T-helper 17 cell (primary cell): ENCODE measurements at places on chromosomes 1 and 21.
A peak's percentile ranks its signal among the peaks of the same experiment; 100 is the strongest.

GRCh38 chr21:17585875-17586450, 26.7 kb downstream of the BTG3 start:
- DNase-seq: peak; percentile 7

GRCh38 chr1:211548321-211549091, 30.5 kb downstream of the SLC30A1 start:
- no peak for DNase-seq

GRCh38 chr1:233326319-233326718, 1.2 kb upstream of the MAP3K21 start:
- DNase-seq: no peak

DNA sequence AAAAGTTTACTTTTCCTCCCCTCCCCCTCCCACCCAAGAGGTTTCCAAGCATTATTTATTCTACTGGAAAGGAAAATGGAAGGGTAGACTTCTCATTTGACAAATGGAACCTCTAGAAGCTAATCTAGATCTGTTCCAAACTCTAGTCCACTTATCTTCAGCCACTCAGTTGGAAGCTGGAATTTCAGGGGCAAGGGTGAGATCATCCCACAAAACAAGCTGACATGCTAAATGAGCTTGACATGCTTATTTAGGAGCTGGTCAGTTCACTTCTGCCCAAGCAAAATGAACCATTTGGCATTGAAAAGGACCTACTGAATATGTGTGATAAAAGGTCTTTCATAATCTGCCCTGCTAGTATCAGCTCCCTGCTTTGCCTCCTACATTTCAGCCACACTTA, 5.0 kb downstream of the LRRC41 start:
- no peak for DNase-seq

DNA sequence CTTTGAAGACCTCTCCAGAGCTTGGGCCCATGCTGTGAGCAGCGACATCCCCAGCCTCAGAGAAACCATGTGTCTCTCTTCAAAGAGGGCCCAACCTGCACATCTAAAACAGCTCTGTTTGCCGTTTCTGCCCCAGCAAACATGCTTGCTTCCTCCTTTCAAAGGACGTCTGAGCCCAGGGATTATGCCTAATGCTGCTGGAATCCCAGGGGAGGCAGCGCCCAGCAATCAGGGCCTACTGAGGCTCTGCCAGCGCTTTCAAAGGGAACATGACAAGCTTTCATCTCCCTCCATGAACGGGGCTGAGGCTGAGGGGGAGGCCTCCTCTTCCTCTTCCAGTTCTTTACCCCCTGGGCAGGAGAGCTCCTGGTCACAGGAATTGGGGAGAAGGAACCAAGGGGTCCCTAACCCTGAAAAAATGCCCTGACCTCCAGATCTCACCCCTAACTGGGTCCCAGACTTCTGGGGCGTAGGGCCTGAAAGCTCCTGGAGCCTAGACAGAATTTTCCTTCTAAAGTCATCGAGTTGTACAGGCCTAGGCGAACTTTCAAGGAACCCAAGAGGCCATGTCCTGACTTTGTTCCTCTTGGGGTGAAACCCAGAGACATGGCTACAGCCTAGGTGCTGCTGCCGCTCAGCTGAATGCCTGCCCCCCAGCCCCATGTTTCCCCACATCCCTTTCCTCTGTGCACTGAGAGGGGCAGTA, 13.4 kb upstream of the ASCL5 start:
- no peak for DNase-seq

- DNase-seq: no peak
These were observed 27.6 kb upstream of the B3GALT2 start for GRCh38 chr1:193213998-193214397.

- DNase-seq: no peak
These were observed 18.8 kb downstream of the LRRC52 start for GRCh38 chr1:165562571-165562970.

GRCh38 chr1:43878440-43878839, 55.2 kb upstream of the ARTN start:
- DNase-seq: no peak

DNA sequence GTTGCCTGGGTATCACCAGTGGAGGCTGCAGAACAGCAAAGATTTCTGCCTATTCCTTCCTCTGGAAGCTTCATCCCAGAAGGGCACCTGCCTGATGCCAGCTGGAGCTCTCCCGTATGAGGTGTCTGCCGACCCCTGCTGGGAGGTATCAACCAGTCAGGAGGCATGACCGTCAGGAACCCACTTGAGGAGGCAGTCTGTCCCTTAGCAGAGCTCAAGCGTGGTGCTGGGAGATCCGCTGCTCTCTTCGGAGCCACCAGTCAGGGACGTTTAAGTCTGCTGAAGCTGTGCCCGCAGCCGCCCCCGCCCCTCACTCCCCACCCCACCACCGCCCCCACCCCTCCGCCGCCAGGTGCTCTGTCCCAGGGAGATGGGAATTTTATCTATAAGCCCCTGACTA, 23.1 kb upstream of the HFM1 start:
- DNase-seq: no peak

- DNase-seq: no peak
These were observed 40.9 kb downstream of the ATP6V1G3 start for GRCh38 chr1:198499588-198499987.

GRCh38 chr1:56115701-56116100, 463.7 kb downstream of the PLPP3 start:
- DNase-seq: no peak

DNA sequence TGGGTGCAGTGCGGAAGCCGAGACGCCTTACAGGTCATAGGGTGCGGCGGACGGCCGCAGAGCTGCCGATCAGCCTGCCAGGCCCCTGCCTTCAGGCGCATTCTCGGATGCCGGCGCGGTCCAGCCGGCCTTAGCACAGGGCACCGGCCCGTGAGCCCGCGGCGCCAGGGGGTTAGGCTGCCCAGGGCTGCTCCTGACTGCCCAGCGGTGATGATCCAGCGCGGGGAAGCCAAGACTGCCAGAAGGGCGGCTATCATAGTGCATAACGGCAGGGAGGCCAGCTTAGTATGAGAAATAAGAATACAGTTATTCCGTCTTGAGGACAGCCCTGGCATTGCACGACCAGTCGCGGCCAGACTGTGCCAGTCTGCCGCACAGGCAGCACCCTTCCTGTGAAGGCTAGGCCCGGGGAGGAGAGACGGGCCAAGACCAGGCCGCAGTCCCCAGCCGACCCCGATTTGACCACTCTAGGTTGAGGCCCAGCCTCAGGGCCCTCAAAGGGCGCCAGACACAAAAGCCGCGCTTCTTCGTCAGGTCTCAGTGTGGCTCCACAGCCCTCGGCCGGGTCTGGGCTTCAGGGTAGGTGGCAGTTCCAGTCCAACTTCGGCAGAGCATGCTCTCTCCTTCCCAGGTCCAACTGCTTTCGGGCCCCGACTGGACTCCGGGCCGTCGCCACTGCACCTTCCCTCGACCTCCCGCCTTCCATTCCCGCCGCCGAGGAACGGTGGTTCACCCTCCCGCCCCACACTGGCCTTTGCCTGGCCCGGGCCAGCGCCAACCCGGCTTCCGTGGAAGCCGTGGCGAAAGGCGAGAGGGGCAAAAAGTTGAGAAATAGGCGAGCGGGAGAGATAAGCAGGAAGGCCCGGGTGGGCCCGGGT, 829 bp downstream of the ALX3 start:
- DNase-seq: no peak

GRCh38 chr1:7103361-7103782, 318.1 kb downstream of the CAMTA1 start:
- DNase-seq: no peak

- DNase-seq: no peak
These were observed 91.1 kb downstream of the EPHB2 start for GRCh38 chr1:22801761-22802160.

GRCh38 chr1:153968408-153968807, 706 bp downstream of the CREB3L4 start:
- no peak for DNase-seq

DNA sequence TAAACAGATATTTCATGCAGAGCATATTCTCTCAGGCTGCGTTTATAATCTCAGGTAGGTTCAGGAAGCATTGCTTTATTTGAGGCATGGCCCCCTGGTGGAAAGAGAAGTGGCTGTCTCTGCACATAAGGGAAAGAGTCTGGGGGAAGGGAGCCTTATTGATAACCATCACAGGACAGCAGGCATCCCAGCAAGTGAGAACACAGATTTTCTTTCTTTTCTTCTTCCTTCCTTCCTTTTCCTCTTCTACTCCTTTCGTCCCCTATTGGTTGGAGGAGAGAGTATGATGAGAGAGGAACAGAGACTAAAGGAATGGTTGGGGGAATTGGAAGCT, 21.9 kb downstream of the TSNAX start:
- DNase-seq: no peak

- DNase-seq: no peak
These were observed 5.6 kb upstream of the LRRC3 start for GRCh38 chr21:44449473-44450363.

- DNase-seq: no peak
These were observed 37.9 kb upstream of the PDC start for GRCh38 chr1:186498695-186499389.

GRCh38 chr1:198387587-198387986, 152.9 kb downstream of the ATP6V1G3 start:
- DNase-seq: no peak

GRCh38 chr1:70893381-70893780, 154.2 kb downstream of the PTGER3 start:
- no peak for DNase-seq

- no peak for DNase-seq
These were observed 51.1 kb downstream of the RIPK4 start for GRCh38 chr21:41715649-41716281.

GRCh38 chr1:2347409-2347785, 44.0 kb downstream of the MORN1 start:
- no peak for DNase-seq

GRCh38 chr1:212718499-212718898, 18.9 kb upstream of the BATF3 start:
- DNase-seq: no peak

GRCh38 chr1:147434921-147435320, 106.4 kb upstream of the BCL9 start:
- DNase-seq: no peak

- DNase-seq: no peak
These were observed 300.4 kb upstream of the RUNX1 start for GRCh38 chr21:35349376-35350080.

DNA sequence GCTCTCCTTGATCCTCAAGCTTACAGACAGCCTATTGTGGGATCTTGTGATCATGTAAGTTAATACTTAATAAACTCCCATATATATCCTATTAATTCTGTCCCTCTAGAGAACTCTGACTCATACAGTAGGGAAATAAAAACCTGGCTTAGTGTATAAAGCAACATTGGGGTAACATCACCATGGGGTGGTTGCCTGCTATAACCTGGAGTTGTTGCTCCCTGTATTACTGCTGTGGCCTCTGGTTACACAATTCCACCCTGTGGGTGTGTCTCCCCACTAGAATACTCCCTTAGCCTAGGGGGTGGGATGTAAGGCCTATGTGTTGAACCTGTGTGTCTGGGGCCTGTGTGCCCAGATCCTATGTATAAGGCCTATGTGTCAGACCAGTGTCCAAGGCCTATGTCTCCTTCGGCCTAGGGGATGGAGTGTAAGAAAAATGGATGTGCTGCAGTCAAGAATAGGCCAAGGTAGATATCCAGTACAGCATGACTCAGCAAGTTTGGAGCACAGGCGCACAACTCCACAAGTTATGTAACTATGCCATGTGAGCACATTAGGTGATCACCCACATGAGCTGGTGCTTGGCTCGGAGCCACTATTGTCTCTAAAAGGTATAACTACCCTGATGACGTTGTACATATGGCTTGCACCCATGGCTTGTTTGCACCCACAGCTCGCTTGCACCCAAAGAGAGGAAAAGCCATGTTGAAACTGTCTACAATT, 96.8 kb upstream of the C1orf21 start:
- no peak for DNase-seq

DNA sequence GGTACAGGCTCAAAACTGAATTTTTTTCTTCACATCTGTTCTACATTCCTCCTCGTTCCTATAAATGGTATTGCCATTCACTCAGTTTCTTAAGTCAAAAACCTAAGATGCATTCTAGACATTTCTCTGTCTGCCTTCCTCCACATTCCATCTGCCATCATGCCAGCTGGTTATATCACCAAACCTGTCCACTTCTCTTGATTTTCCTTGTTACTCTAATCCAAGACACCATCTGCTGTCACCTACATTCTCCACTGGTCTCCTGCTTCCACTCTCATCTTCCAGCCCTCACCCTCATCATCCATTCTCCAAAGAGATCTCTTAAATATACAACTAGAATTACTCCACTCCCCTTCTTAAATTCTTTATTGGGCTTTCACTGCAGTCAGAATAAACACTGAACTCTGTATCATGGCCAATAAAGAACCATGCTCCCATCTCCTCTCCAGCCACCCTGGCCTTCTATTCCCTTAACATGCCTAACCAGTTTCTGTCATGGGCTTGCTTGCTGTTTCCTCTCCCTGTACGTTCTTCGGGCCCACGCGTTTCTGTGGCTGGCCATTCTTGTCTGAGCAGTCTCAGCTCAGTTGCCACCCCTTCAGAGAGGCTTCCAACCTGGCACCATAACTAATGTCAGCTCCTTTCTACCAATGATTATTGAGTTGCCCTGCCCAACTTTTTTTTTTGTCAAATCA, 278.3 kb downstream of the ST6GALNAC3 start:
- DNase-seq: no peak

DNA sequence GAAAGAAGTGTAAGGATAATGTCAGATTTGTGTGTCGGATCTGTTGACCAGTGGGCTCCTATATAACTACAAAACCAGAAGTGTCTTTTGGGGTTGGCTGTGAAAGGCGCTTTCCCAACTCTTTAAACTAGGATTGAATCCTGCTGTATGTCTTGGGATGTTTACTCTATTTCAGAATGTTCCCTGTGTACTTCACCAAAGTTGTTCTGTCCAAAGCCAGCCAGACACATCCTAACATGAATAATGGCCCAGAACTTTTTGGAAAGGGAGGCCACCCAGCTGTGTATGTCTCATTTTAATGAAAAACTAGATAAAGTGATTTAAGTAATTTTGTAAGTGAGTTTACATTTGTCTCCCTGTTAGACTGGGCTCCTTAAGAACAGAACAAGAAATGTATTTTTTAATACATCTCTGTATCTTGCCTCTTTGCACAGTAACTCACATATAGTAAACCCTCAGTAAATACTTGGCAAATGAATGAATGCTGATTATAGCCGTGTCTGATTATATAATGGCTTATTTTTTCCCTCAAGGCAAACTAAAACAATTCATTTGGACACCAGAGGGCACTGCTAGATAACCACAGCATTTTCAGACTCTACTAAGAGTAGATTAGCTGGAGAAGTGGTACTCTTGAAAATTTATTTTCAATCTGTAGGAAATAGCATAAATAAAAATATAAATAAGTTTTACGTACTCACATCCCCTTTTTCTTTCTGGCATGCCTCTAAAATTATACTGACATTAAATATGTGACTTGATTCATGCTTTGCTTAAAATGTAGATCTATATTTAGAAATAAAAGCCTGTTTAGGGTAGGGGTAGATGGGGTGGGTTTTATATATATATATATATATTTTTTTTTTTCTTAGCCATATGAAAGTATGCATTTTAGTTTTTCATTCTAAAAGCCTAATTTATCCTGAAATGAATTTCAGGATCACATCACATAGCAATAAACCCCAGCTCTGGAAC, 23.8 kb downstream of the TSEN15 start:
- no peak for DNase-seq

DNA sequence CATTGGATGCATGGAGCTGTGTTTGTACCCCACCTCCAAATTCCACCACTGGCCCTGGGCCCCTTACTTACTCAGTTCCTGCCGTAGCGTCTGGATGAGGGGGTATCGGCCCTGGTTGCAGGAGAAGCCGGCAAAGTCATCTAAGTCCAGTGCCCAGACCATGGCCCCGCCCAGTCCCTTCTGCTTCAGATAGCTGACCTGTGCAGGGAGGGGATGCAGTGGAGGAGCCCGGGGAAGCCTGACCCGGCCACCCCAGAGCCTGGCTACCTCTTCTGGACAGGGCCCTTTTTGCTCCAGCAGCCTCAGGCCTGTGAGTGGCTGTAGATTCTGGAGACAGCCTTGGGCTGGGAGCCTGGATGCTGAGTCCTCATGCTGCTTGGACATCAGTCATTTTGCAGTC, 11.8 kb downstream of the CHIT1 start:
- no peak for DNase-seq
